GM18507 (cell line): ENCODE measurements at places on chromosomes 4 and X.

- DNase-seq: no peak
These were observed 1.4 kb downstream of the AMMECR1 start for GRCh38 chrX:110316351-110317060.

DNA sequence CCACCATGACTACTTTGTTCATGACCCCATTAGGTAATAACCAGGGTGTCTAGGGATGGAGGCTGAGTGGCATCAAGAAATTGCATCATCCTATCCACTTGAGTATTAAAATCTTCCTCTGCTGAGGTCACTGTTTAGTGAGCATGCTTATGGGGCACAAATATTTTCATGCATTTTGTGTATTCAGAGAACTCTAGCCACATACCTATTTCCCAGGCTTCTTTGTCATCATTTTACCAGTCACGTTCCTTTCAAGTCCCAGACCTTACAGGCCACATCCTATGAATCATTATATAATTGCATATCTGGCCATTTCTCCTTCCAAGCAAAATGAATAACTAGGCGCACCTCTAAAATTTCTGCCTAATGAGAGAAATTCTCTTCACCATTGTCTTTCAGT is 1882.9 kb upstream of the AGA start:
- no peak for DNase-seq

- no peak for DNase-seq
These were observed 11.6 kb upstream of the ODAM start for GRCh38 chr4:70183940-70184246.

GRCh38 chrX:136273986-136274385 is 22.8 kb upstream of the MAP7D3 start:
- no peak for DNase-seq

DNA sequence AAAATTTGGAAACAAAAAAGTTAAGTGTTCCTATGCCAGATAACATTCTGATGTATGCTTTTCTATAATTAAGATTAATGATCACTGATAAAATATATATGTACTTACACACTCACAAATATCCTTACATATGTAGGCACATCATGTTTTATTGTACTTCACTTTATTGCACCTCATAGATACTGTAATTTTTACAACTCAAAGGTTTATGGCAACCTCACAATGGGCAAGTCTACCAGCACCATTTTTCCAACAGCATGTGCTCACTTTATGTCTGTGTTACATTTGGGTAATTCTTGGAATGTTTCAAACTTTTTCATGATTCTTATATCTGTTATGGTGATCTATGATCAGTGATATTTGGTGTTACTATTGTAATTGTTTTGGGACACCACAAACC is 57.8 kb upstream of the GPRIN3 start:
- DNase-seq: no peak
